ENCODE measurements at places on chromosomes 1 and 21.

GRCh38 chr1:7667625-7668218 lies 103.4 kb upstream of the VAMP3 start:
- peak; percentile 65 for DNase-seq

DNA sequence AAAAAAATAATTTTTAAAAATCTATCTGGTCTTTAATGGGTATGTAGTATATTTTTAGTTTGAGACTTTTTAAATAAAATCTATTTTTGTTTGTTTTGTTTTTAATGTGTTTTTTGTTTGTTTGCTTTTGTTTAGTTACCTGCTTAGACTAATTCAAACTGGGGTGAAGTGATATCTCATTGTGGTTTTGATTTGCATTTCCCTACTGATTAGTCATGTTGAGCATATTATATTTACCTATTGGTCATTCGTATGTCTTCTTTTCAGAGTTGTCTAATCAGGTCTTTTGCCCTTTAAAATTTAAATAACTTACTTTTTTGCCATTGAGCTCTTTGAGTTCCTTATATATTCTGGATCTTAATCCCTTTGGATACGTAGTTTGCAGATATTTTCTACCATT lies 20.3 kb downstream of the CD1B start:
- no peak for DNase-seq

DNA sequence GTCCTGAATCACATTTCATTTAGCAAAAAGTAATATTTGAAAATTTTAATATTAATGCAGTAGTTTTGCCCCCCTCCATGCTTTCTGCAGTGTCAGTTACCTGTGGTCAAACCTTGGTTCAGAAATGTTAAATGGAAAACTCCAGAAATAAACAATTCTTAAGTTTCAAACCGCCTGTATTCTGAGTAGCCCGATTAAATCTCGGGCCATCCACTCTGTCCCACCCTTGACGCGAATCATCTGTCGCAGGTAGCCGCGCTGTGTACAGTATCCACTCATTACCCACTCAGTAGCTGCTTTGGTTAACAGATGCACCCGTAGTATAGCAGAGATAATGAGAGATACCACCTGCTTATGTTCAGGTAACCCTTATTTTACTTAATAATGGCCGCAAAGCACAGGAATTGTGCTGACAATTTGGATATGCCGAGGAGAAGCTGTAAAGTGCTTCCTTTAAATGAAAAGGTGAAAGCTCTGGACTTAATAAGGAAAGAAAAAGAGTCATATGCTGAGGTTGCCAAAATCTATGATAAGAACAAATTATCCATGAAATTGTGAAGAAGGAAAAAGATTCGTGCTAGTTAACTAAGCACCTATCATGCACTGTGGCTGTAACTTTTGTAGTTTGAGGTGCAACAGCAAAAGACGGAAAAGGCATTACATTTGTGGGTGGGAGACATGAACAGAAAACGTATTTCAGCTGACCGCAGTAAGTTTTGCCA lies 889 bp upstream of the SCYL3 start:
- no peak for DNase-seq

- no peak for DNase-seq
Measured at GRCh38 chr1:159229896-159230295, 25.2 kb downstream of the ACKR1 start.

DNA sequence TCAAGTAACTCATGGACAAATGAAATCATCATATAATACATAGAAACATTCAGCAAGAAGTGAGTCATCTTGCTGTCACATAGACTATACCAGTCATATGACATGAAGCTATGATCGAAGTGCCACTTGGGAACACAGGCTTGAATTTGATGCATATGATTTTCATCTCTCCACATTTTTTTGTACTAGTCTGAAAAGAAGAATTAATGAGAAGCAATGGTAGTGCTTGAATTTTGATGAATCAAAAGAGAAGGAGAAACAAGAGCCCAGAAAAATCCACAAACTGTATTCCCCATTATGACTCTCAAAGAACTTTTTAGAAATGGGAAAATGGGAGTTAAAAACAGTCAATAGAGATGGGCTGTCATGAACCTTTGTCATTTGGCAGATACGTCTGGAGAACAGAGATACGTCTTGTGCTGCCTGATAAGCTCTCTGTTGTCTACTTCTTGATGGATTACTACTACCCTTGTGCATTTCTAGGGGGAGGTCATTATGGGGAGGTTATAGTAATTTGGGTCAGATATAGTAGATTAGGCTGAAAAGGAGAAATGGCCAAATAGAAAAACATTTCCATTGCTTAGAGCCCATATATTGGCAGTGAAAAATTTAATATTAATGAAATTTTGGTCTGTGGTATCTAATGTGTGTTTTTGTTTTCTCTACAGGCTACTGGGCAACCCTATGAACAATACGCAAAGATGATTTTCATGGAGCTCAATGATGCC lies 8.0 kb upstream of the LEPR start:
- no peak for DNase-seq

DNA sequence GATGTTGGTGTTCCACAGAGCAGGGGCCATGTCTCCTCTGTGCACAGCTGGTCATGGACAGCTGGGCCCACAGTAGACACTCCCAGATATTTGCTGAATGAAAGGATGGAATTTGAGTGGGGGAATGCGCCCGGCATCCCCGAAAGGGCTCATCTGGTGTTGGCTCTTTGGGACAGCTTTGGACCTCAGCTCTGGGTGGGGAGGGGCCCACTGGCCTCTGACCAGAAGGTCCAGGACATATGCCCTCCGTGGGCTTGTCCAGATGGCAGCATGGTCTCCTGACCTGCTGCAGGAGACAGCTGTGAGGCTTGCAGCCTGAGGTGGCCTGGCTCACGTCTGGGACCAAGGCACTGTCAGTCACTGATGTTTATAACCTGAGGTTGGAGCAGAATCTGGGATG lies 160.4 kb upstream of the AJAP1 start:
- no peak for DNase-seq

- no peak for DNase-seq
Measured at GRCh38 chr1:160244209-160244608, 18.1 kb downstream of the DCAF8 start.

DNA sequence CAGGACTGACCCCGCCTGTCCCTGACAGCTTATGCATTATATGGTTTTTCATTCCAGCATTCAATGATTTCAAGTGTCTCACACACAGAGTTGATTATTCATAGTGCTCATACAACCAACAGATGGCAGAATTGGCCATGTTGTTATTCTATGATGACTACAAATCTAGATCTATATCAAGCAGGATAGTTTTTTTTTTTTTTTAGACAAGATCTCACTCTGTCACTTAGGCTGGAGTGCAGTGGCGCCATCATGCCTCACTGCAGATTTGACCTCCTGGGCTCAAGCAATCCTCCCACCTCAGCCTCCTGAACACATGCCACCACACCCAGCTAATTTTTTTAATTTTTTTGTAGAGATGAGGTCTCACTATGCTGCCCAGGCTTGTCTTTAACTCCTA lies 40.1 kb upstream of the LRRC8D start:
- DNase-seq, result peak; percentile 41
